Endothelial cell (in vitro differentiated cells): ENCODE measurements at places on chromosomes 7 and 10.

- no peak for DNase-seq
Observed at GRCh38 chr7:38584443-38585210, 46.5 kb downstream of the AMPH start.

DNA sequence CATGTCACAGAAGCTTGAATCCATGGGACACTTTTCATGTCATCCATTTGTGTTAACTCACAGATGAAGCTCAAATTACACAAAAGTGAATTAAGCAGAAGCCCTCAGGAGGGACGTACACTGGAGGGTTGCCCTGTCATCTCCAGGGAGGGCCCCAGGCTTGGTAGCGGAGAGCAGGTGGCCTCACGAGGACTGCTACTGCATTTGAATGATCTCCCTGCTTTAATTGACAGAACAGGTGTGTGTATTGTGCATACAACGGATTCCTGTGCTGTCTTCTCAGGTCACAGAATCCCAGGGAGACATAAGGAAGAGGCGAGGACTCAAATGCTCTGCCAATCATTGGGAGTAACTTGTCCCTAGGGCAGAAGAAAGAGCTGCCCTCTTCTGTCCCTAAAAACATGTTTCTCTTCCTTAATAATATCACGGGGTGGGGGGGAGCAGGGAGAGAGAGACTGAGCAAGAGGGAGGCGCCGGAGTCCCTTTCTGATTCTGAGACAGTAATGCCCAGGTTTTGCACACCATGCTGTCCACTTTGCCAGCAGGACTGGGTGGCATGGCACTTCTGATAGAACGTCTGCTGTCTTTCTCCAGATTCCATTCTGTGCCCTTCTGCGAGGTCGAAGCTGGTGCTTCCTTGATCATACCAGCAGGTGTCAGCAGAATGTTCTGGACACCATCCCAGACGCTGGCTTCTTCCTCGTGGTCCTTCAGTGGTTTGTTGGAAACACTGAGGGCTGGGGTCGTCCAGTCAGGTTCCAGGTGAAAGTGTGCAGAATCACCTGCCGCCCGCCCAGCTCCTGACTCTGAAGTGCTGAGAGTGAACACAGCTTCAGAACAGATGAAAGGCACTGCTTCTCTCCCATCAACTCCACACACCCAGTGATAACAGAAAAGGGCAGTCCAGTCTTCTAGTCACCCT lies 26.2 kb upstream of the RASGEF1A start:
- DNase-seq = peak; percentile 55

- DNase-seq = no peak
Observed at GRCh38 chr10:23048191-23048590, 47.2 kb upstream of the MSRB2 start.

- DNase-seq = no peak
Observed at GRCh38 chr10:62658516-62658915, 146.0 kb upstream of the ADO start.

DNA sequence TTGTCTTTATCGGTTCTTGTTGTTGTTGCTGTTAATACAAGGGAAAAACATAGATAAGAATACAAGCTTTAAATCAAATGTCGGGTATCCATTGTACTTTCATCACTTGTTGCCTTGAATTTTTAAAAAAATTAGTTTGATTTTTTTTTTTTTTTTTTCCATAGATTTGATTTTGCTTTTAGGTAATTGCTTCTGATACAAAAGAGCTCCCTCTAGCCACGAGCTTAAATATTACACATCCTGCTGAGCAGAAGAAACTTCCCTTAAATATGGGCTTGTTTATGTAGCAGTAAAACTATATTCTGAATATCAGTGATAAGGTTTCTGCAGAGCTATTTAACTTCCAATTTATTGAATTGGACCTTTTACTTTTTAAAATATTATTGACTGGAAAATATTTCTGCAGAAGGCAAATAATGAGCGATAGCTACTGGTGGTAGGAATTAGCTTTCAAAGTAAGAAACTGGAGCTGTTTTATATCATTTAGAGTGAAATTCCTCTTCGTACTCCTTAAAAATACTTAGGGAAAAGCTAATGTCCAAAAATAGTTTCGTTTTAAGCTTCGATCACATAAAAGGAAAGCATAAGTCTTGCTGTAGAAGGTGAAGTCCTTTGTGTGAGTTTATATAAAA lies 216.9 kb downstream of the POLR1F start:
- no peak for DNase-seq

GRCh38 chr7:4775848-4776623 lies 613 bp downstream of the AP5Z1 start:
- peak; percentile 49 for DNase-seq

GRCh38 chr7:28076423-28077200 lies 104.0 kb downstream of the JAZF1 start:
- DNase-seq = no peak

- no peak for DNase-seq
Observed at GRCh38 chr7:114862406-114862805, 59.5 kb upstream of the MDFIC start.

DNA sequence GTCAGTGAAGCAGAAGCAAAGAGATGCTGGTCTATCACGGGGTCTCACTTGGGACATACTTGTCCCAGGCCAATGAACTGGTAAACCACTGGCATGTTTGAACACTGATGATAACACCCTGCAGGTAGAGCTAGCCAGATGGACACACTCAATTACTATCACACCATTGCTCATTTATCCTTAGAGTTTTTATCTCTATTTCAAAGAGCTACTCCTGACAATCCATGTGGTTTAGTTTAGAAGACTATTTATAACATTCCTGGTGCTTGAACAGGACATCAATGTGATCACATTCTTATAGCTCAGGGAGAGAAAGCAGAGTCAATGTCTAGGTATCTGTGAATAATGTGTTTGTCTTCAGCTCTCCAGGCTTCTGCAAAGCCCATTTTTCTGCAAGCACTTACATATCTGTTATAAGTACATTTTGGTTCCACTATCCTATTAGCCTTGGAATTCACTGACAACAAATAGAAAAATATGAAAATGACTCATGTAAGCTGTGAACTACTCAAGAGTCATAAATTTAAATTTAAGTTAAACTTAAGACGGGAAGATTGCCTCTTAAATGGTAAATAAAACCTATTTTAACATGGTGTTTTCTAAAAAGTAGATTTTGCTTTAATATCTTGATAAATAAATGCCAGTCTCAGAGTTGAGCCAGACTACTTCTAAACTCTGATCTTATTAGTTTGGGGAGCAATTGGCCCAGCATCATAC lies 106.7 kb upstream of the MBL2 start:
- DNase-seq = no peak

- no peak for DNase-seq
Observed at GRCh38 chr10:79054203-79055099, 14.3 kb upstream of the ZMIZ1 start.

DNA sequence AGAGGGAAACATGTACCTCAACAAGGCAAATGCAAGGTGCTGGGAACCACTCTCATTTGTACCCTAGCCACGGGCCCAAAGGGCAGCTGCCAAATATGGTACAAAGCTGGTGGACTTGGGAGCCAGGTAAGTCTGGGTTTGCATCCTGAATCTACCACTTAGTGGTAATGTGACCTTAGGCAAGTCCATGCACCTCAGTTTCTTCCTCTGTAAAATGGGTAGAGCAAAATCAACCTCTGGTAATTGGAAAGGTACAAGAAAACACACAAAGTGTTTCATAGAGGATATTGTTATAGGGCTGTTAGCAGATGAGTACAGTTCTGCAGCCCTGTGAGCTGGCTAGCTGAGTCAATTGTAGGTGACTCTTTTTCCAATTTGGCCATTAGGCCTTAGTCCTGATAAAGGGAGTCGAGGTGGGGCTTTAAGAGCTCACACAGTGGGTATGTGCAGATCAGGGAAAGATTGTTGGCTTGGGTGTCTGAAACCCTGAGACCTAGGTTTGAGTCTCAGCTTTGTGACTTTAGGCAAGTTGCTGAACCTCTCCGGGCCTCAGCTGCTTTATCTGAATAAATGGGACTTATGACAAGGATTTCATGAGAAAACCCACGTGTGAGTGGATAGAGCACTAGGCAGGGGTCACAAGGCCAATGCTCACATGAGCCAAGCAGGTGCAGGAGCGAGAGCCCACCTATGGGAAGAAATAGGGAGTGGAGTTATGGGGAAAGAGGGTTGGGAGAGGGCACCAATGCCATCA lies 121.3 kb upstream of the GDF10 start:
- no peak for DNase-seq

DNA sequence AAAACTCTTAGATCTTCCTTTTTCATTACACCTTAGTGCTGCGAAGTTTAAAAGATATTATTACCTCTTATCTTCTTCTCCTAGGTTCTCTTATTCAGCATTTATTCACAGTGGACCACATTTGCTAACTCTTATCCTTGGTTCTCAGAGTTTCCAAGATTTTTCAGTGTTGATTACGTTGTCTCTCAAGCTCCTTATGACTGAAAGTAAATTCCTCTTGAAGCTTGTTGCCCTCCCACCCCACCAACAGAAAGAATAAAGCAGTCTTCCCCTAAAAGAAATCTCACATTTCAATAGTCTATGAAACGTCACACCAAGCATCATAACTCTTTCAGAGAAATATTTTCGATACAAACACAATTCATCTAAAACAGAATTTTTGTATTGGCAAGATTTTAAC lies 362.5 kb downstream of the MAGI2 start:
- DNase-seq = no peak

DNA sequence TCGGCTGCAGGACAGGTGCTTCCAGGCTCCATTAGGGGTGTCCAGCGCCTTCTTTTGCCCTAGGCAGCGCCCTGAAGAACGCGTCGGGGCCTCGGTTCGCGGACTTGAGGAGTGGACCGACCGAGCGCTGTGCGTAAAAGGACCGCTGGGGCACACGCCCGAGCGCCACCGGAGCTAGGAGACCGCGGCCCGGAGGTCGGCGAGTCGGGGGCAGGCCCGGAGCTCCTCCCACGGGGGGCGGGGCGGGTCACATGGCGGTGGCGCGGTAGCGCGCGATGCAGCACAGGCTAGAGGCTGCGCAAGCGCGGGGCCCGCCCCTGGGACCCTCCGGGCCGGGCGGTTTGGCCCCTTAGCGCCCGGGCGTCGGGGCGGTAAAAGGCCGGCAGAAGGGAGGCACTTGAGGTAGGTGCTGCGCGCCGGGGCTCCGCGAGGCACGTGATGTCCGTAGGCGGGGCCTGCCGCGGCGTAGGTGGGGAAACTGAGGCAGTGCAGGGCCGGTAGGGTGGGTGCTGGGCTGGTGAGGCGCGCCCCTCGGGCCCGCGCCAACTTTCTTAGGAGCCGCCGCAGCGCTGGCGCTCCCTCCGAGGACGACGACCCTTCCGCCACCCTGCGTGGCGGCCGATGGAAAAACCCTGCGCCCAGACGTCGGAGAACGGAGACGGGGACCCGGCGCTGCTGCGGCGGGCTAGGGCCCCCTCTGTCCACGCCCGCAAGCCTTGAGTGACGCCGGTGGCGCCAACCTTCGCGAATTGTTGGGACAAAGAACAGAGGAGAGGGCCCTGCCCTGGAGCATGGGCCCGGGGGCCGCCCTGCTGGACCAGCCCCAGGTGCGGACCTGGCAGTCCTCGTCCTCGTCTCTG lies at the start of gene PRXL2A:
TSS of gene PRXL2A (plus strand) at position 310 of the 860 bp plus-strand sequence. CDS start 11,917 bp downstream, outside the sequence.
- peak; percentile 91 for DNase-seq

GRCh38 chr7:140592964-140593671 lies 47.5 kb downstream of the DENND2A start:
- no peak for DNase-seq

DNA sequence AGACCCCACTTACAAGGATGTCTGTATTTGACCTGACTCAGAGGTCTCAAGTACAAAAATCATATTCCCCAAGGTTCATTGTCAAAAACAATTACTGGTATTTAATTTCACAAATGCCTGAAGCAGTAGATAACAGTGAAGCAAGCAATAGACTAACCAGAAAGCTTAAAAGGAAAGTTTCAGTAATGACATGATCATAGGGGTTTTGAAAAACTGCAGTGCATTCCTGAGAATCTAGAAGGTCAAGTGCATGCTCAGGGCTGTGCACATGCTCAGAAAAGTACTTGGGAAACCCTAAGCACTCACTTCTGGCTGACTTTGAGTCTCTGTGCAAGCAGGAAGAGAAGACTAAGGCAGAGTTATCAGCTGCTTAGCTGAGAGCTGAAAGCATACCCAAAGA lies 27.1 kb downstream of the RASGEF1A start:
- no peak for DNase-seq

DNA sequence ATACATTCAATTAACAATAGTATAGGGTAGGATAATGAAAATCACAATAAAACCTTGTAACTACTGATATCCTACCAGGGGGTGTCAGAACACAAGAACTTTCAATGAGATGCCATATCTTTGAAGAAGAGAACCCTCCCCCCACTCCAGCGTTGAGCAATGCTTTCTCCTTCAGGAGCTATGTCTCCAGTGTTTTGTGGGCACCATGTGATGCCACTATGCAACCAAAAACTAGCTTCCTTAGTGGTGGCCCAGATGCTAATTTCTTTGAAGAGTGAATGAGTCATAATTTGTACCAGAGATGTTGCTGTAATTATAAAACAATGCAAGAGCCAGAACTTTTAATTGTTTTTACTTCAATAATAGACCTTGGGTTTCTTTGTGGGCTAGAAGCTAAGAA lies 76.0 kb upstream of the ADO start:
- DNase-seq = no peak

GRCh38 chr7:146864644-146865043 lies 748.0 kb downstream of the CNTNAP2 start:
- no peak for DNase-seq

DNA sequence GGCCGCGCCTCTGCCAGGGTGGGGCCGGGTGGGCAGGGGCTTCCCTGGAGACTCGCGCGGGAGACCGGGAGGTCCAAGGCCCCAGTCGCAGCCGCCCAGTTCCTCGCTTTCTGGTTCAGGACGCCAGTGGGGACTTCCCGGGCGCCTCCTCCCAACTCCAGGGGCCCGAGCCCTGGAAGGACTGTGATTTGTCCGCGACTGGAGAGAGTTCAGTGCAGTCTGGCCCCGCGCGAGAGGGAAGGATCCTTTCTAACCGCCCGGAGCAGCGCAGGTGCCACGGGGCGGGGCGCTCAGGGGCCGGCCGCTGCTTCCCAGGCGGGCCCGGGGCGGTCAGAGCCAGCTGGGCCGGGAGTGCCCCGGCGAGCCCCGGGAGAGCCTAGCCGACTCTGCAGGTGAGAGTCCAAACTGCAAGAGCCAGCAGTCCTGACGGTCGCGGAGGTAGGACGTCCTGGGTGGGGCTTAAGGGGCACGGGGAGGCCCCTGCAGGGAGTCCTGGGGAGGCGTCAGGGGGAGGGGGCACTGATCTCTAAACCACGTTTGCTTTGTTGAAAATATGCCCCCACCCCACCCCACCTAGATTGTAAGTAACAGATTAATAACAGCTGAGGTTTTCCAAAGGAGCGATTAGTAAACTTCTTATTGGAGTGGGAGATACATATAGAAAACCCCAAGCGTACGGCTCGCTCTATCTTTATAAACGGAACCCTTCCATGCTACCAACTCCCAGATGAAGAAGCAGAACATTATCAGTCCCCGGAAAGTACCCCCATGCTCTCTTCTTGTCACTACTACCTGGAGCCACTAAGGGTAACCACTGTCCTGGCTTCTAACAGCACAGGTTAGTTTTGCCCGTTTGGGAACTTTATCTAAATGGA lies 8.2 kb downstream of the NKX2-3 start:
- DNase-seq = no peak

GRCh38 chr10:61701055-61701705 lies 38.5 kb downstream of the CABCOCO1 start:
- no peak for DNase-seq

DNA sequence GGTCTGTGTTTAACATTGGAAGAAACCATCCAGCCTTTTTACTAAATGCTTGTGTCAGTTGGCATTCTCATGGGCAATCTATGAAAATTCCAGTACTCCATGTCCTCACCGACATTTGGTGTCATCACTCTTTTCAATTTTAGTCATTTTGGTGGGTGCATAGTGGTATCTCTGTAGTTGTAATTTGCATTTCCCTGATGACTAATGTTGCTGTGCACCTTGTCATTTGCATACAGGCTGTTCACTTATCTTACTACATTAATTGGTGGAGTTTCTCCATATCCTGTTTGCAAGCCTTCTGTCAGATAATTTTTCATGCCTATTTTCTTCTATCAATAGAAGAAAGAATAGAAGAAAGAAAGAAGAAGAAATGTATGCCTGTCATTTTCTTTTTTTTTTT lies 73.7 kb downstream of the PLPP4 start:
- no peak for DNase-seq
